ENCODE measurements at places on chromosomes 7 and 10. TPM values are rescaled to one million over a fixed set of nuclear protein-coding genes. Genes with fewer than 3 reads are reported as not detected.

Gene UPK3BL2
- 4.3 TPM for total RNA-seq

Gene OR2AE1
- total RNA-seq, result not detected

Gene OR2A7
- not detected for total RNA-seq

Gene SOSTDC1
- total RNA-seq, result not detected

Gene SCIN
- total RNA-seq, result 0.40 TPM

Gene JMJD1C
- 149 TPM for total RNA-seq

Gene PIP
- not detected for total RNA-seq

Gene FOXI2
- not detected for total RNA-seq

Gene PAPSS2
- total RNA-seq, result 41.2 TPM

Gene TRIM50
- total RNA-seq, result not detected

Gene FANK1
- 2.2 TPM for total RNA-seq

Gene FKBP9
- 289 TPM for total RNA-seq

Gene C10orf67
- total RNA-seq, result 0.19 TPM

Gene HPSE2
- not detected for total RNA-seq

Gene HYAL4
- not detected for total RNA-seq

Gene DHX32
- total RNA-seq, result 38.7 TPM

Gene ABCB4
- total RNA-seq, result not detected

Gene ERVW-1
- total RNA-seq, result not detected

Gene ETV1
- 33.2 TPM for total RNA-seq

Gene CCDC172
- not detected for total RNA-seq

Gene NAT16
- not detected for total RNA-seq

Gene SFTPA1
- total RNA-seq, result not detected

Gene CFAP69
- total RNA-seq, result 1.6 TPM

Gene NYAP1
- 0.23 TPM for total RNA-seq

Gene TMEM130
- total RNA-seq, result 0.06 TPM

Gene COL1A2
- total RNA-seq, result 986 TPM

Gene FGFR2
- total RNA-seq, result not detected

Gene OGDH
- total RNA-seq, result 99.8 TPM

Gene MACC1
- total RNA-seq, result 0.11 TPM

Gene TMEM120A
- total RNA-seq, result 32.9 TPM

Gene ANKRD30A
- total RNA-seq, result not detected

Gene SLC39A12
- total RNA-seq, result not detected

Gene CNPY1
- not detected for total RNA-seq

Gene CHAT
- not detected for total RNA-seq

Gene TDRD1
- 0.06 TPM for total RNA-seq

Gene SFXN2
- 2.2 TPM for total RNA-seq

Gene ACTL6B
- total RNA-seq, result not detected

Gene DENND2A
- total RNA-seq, result not detected

Gene FAM170B
- not detected for total RNA-seq

Gene LOXL4
- 0.46 TPM for total RNA-seq

Gene WNT8B
- not detected for total RNA-seq

Gene RAPGEF5
- total RNA-seq, result 0.06 TPM

Gene SKIDA1
- total RNA-seq, result 0.63 TPM

Gene PTPN20
- total RNA-seq, result not detected

Gene NUTM2E
- not detected for total RNA-seq

Gene FFAR4
- total RNA-seq, result not detected

Gene GHRHR
- not detected for total RNA-seq

Gene MCU
- 37.1 TPM for total RNA-seq

Gene SFRP5
- not detected for total RNA-seq

Gene ZNF239
- total RNA-seq, result 4.1 TPM

Gene ARHGEF35
- total RNA-seq, result 0.13 TPM

Gene INPP5A
- 16.0 TPM for total RNA-seq

Gene UCMA
- total RNA-seq, result not detected

Gene PNLIPRP2
- not detected for total RNA-seq

Gene ECHS1
- total RNA-seq, result 130 TPM

Gene TIMM23
- 117 TPM for total RNA-seq

Gene XRCC2
- total RNA-seq, result 13.9 TPM

Gene ZPBP
- total RNA-seq, result not detected

Gene NEBL
- total RNA-seq, result 0.11 TPM

Gene EBF3
- total RNA-seq, result 41.7 TPM

All from LHCN-M2 (cell line).